ENCODE measurements at places on chromosomes 2 and 18. TPM values are rescaled to one million over a fixed set of nuclear protein-coding genes. Genes with fewer than 3 reads are reported as not detected.

IL36A gene
- total RNA-seq, result 0.34 TPM

FBXO36 gene
- 0.66 TPM for total RNA-seq

DNA sequence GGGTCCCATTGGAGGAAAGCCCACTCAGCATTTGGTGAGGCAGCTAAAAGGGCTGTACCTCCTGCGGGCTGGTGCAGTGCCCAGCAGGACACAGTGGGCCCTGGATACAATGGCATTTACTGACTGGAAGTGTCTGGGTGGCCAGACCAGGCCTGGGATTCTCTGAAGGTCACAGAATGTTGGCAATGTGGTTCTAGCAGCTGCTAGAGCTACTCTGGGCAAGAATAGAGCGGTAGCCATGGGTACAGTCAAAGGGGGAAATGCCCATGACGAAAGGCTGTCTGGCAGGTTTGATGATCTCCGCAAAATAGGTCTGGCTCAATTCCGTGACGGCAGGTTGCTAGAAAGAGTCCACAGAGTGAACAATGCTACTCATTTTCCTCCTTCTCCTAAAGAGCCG, 241.8 kb downstream of the AFF3 start:
- no peaks in the 10 kb centered on the region for H3K36me3 ChIP-seq
- no peak for DNase-seq
- H3K4me3 ChIP-seq, result no peak overlapping the region
- H3K4me1 ChIP-seq, result peaks cover 2% of the 10 kb centered on the region

- peak overlapping the region; percentile 52 for H3K4me3 ChIP-seq
- H3K4me1 ChIP-seq, result peaks cover 5% of the 10 kb centered on the region
- no peak overlapping the region for H3K27ac ChIP-seq
- peaks cover 64% of the 10 kb centered on the region for H3K27me3 ChIP-seq
- no peak for DNase-seq
Observed at GRCh38 chr2:88451811-88452564, 505 bp downstream of the FOXI3 start.

DNA sequence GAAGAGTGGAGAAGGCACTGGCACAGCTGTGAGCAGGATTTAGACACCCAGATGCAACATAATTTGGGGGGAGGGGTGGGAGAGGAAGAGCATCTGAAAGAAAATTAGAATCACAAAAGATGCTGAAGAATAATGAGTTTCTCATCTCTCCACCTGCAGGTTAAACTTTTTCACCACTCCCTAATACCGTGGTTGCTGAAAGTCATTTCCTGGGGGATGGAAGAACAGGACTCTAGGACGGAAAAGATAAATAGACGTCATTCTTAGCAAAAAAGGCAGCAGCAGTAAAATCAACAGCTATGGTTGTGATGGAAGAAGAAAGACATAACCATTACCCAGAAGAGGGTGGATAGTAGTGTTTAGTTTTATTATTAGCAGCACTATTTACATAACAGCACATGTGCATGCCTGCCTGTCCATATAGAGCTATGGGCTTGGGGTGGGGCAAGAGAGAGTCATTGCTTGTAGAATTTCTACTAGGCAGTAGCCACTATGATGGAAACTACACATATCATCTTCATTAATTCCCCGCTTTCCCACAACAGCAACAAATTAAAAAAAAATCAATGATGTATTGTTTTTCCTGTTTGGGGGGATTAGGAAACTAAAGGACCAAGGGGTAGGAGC, 212.2 kb downstream of the TRIB2 start:
- peaks cover 12% of the 10 kb centered on the region for H3K4me1 ChIP-seq
- H3K4me3 ChIP-seq, result no peak overlapping the region
- no peaks in the 10 kb centered on the region for H3K36me3 ChIP-seq
- H3K27me3 ChIP-seq, result peaks cover 30% of the 10 kb centered on the region
- no peak for DNase-seq

DNA sequence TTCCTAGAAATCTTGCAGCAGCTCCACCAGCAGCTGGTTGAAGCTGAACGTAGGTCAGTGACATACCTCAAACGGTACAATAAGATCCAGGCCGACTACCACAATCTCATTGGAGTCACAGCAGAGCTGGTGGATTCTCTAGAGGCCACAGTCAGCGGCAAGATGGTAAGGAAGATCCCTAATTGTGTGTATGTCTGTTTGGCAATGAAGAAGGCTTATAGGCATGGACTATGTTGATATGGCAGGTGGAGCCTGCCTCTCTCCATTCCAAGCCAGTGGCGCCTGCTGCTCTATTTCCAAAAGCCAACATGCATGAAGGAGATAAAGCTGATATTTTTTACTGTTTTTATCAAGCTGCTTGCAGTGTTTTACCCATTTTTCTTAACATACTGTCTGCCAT, 36.8 kb downstream of the ARMC9 start:
- H3K27me3 ChIP-seq, result no peaks in the 10 kb centered on the region
- no peak overlapping the region for H3K4me3 ChIP-seq
- no peak overlapping the region for H3K27ac ChIP-seq
- DNase-seq, result no peak
- H3K36me3 ChIP-seq, result no peaks in the 10 kb centered on the region

- H3K4me3 ChIP-seq, result no peak overlapping the region
- DNase-seq, result no peak
- no peaks in the 10 kb centered on the region for H3K36me3 ChIP-seq
- H3K27ac ChIP-seq, result no peak overlapping the region
- no peaks in the 10 kb centered on the region for H3K4me1 ChIP-seq
Observed at GRCh38 chr2:72395096-72395495, 247.4 kb upstream of the CYP26B1 start.

DNA sequence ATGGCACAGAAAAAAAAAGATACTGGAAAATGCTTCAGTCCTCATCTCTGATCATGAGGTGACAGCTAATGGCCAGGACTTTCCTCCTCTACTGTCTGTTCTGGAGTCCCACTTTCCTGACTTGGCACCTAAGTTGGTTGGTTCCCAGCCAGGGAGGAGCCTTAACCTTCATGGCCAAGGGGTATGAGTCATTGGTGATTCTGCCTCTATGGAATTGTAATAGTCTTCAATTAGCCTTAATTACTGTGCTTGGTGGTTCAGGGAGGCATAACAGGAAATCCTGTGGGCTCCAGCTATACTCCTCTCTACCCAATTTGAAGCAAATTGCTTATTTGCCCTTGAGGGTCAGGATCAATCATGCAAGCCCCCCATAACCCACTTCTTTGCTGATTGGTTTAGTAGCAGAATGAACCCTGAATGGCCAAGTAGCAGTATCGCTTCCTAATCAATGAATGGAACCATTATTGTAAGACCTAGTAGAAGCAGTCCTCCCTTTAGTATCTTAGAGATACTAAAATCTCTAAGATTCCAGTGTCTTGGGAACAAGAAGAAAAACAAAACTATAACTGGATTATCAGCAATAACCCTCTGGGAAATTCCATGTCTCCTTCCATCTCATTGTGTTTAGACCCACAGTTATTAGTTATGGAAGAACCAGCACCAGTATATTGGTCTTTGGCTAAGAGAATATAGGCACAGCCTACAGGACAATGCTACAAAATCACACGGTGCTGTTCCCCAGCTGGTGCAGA, 109.0 kb downstream of the COL6A3 start:
- peaks cover 4% of the 10 kb centered on the region for H3K27me3 ChIP-seq
- H3K4me1 ChIP-seq, result no peaks in the 10 kb centered on the region
- H3K27ac ChIP-seq, result no peak overlapping the region
- H3K4me3 ChIP-seq, result no peak overlapping the region

DNA sequence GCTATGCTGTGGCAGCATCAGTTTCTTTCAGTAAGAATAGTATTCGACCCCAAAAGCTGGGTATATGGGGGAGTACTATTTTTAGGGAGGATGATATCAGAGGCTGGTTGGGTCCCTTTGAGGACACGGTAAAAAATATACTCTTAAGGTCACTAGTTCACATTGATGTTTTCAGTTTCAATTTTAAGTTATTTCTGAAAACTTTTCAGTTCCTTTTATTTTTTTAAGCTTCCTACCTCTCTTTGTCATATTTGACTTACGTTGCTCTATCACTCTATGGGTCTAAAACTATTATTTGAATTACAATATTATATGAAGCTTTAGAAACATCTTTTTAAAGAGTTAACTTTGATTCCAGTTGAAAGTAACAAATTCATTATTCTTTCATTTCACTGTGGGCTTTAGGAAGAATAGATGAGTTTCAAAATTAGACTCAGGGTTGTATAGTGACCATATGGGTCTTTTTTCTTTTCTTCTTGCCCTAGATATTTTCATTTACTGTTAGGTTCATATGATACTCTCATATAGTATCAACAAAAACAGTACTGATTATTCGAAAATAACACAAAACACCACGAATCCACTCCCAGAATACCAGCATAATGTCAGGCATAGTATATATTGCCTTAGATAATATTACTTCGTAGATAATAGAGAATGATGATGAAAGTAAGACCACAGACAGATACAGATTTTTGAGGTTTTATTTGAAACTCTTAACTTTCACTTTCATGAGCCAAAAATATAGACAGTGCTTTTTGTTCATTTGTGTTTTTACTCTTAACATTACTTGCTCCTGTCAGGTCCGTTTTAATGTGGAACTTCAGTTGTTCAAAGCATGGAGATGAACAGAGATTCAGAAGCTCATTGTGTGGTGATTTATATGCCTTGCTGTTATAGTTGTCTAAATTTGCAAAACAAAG, 9.8 kb downstream of the RMDN2 start:
- H3K27ac ChIP-seq, result no peak overlapping the region
- no peaks in the 10 kb centered on the region for H3K36me3 ChIP-seq
- no peak for DNase-seq
- H3K27me3 ChIP-seq, result peaks cover 43% of the 10 kb centered on the region

DNA sequence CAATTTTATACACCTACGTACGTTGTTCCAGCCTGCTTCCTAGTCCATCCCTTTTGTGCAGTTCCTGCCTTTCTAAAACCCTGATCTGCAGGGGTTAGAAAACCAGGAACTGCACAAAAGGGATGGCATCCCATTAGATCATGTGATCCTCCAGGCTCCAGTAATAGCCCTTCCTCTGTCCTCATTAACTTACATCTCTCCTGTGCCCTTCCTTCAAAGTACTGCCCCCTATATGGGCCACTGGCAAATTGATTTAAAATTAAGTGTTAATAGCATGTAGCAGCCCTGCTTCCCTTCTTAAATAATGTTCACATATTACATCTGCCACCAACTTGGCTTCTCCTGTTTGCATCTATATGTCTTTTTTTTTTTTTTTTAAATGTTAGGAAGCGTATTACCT, 61.3 kb upstream of the NXPH2 start:
- no peaks in the 10 kb centered on the region for H3K4me1 ChIP-seq
- no peak overlapping the region for H3K27ac ChIP-seq
- H3K27me3 ChIP-seq, result no peaks in the 10 kb centered on the region
- no peak overlapping the region for H3K4me3 ChIP-seq

DNA sequence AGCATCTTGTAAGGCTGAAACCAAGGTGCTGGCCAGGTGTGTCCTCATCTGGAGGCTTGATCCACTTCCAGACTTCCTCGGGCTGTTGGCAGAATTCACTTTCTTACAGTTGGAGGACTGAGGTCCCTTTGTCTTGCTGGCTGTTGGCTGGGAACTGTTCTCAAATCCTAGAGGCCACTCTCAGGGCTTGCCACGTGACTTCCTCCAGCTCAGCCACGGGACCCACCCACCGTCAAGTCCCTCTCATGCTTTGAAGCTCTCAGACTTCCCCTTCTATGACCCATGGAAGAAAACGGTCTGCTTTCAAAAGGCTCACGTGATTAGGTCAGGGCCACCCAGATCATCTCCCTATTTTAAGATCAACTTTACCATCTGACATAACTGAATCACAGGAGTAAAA, 77.1 kb downstream of the SMAD4 start:
- no peaks in the 10 kb centered on the region for H3K36me3 ChIP-seq
- H3K4me3 ChIP-seq, result no peak overlapping the region
- H3K27me3 ChIP-seq, result no peaks in the 10 kb centered on the region
- no peak for DNase-seq

GRCh38 chr2:43519643-43520221, 76.1 kb downstream of the THADA start:
- peaks cover 18% of the 10 kb centered on the region for H3K36me3 ChIP-seq
- peaks cover 20% of the 10 kb centered on the region for H3K4me1 ChIP-seq
- DNase-seq, result no peak
- H3K27me3 ChIP-seq, result no peaks in the 10 kb centered on the region
- H3K4me3 ChIP-seq, result no peak overlapping the region

DNA sequence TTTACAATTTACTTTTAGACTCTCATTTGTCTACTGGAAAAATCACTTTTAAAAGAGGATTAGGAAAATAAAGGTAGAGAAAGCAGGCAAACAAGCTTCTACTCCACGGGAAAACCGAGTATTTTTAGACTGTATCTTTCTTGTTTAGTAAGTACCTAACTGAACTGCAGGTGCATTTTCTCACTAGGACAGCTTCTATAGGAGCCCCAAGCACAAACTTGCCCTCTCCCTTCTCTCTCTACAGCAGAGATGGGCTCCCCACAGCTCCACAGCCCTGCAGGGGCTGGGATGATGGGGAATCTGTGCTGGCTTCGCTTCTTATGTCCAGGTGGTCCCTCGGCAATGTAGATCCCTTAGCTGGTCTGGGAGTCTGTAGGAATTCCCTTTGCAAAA, 16.2 kb downstream of the PSTPIP2 start:
- H3K4me3 ChIP-seq, result peak overlapping the region; percentile 54
- no peaks in the 10 kb centered on the region for H3K27me3 ChIP-seq

GRCh38 chr2:232276733-232277313, 101.7 kb upstream of the ALPP start:
- H3K4me3 ChIP-seq, result no peak overlapping the region
- H3K4me1 ChIP-seq, result no peaks in the 10 kb centered on the region
- no peak overlapping the region for H3K27ac ChIP-seq

DNA sequence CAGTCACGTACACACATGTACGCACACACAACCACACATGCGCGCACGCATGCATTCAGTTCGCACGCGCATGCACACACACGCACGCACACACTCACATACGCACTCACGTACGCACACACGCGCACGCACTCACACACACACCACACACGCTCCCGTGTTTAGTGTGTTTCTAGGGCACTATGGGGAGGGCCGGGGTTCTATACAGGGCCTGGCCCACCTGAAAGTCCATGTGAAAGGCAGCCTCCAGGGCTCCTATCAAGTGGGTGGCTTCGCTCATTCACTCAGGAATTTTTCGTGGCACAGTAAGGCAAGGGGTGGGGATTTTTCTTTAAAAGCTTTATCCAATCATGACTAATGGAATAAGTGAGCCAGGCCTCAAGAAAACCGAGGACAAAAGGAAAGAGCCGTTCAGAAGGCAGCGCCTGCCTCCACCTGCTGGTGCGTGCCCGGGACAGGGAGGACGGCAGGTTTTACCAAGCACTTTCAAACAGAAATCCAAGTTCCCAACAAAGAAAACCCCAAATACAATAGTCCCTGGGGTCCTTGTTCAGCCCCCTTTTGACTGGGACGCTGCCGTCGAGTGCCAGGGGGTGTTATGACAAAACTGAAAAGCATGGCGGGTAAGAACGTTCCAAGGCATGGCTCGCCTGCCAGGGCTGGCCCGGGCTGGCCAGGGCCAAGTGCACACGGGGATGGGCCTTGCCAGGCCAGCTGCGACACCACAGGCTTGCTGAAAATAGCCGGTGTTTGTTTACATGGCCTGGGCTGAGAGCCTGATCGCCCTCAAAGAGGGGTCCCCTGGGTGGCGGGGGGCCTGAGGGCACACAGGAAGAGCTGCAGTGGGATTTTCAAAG, 110.0 kb downstream of the HDAC4 start:
- H3K4me1 ChIP-seq, result peaks cover 67% of the 10 kb centered on the region
- no peak overlapping the region for H3K4me3 ChIP-seq
- peaks cover 19% of the 10 kb centered on the region for H3K36me3 ChIP-seq
- H3K27ac ChIP-seq, result no peak overlapping the region
